ENCODE measurements at places on chromosomes 7 and 10.

- DNase-seq = no peak
These were observed 14.5 kb upstream of the PAX2 start for GRCh38 chr10:100730725-100731406.

GRCh38 chr10:60267802-60268201, 121.9 kb downstream of the ANK3 start:
- no peak for DNase-seq

DNA sequence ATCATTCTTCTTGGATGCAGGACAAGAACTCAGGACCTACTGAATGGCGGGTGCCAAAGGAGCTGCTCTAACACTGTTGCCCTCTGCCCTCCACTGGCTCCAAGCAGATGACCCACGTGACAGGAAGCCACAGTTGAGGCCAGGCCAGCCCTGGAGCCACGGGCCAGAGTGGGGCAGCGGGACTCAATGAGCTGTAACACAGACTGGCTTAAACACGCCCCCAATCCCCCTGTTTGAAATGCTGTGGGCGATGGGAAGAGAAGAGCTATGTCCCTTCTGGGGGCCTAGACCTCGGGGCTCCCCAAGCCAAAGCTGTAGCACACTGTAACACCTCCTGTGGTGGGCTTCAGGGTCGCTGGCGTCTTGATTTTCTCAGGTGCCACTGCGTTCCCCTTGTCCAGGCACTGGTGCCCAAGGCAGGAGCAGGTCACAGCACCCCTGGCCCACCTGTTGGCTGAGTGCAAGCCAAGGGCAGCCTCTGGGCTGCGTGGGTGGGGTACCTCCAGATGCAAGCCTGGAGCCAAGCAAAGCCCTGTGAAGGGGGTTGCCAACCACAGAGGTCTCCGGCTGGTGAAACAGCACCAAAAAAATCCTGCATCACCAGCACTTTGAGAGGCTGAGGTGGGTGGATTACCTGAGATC, 18.6 kb upstream of the ZMIZ2 start:
- DNase-seq = no peak

DNA sequence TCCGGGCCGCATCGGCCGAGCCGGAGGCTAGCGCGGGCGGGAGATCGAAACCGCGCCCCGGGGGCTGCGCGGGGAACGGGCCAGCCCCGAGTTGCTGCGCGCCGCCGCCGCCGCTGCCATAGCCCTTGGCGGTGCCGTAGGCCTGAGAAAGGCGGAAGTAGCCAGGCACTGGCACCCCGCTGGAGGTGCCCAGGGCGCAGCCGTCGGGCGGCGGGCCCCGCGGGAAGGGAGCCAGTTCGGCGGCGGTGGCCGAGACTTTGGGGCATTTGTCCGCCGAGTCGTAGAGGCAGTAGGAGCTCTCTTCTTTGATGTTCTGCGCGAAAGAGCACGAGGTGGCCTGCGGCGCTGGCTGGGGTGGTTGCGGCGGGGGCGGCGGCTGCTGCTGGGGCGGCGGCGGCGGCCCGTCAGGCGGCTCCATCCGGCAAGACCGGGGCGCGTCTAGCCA, 587 bp downstream of the HOXA10 start:
- DNase-seq = no peak

GRCh38 chr10:12158111-12158510, 28.6 kb downstream of the SEC61A2 start:
- no peak for DNase-seq

GRCh38 chr7:81482600-81483186, 287.2 kb downstream of the HGF start:
- DNase-seq = no peak

DNA sequence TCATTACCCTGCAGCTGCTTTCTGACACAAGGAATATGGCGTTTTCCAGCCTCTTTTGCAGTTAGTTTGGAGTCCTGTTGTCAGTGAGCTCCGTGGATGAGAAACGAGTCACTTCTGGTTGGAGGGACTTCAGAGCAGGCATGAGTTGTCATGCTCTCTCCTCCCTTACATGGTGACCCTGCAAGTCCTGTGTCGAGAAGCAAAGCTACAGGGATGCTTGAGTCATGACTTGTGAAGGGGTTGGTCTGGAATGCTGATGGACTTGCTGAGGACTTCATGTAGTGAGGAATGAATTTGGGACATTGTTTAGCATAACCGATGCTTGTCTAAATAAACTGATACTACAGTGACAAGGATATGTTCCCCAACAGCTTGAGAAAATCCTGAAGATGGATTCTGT, 108.8 kb downstream of the ADCYAP1R1 start:
- DNase-seq = no peak

GRCh38 chr10:96609510-96609909, 22.7 kb upstream of the TM9SF3 start:
- no peak for DNase-seq

DNA sequence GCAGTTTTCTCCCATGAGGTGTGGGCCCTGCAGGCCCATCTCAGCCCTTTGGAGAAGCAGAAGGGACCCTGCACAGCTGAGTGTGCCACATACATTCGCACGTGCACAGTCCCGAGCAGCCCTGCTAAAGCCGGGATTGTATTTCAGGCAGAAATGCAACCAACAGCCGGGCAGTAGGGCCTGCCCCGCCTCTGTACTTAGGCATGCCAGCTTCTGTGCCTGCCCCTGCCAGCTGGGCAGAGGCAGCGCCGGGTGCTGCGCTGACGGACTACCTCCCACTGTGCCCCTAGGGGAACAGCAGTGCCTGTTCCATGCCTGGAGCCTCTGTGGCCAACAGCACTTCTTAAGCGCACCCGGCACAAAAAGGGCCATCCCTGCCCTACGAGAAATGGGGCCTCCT, 170.3 kb downstream of the NEURL1 start:
- DNase-seq = no peak

- no peak for DNase-seq
These were observed 467.4 kb downstream of the TYW1 start for GRCh38 chr7:67463983-67464382.

GRCh38 chr10:113520690-113521474, 32.0 kb upstream of the HABP2 start:
- no peak for DNase-seq

GRCh38 chr10:3955955-3956617, 171.1 kb upstream of the KLF6 start:
- DNase-seq = no peak

- no peak for DNase-seq
These were observed 230.5 kb upstream of the TMEM229A start for GRCh38 chr7:124263232-124263827.

DNA sequence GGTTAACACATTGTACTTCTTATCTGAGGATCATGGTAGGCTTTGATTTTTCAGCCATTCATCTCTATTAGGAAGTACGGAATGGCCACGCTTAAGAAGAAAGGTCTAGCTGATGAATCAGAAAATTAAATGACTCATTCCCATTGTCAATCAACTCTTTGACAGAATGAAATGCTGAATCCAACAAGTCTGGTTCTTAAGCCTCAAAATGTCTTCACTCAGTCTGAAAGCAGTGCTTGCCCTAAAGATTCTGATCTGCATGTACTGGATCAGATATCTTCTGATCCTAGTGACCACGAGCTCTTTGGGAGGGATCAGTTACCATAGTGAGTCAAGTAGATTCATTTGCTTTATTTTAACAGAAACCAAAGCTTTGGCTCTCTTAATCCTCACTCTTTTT, 5.7 kb upstream of the CELF2 start:
- DNase-seq = no peak

DNA sequence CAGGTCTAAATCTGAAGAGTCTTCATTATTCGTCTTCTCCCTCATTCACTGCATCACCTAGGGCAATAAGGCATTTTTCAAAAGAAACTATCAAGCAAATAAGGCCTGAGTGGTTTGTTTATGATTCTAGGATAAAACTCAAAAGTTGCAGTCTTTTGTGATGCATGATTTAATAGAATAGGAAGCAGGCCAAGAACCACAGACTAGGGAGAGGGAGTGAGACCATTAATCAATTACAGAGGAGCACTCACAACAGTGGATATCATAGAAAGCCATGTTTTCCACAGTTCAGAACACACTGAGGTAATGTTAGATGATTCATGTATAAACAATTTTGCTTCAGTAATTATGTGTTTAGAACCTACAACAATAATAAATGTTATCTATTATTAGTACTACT, 87.8 kb upstream of the LRRTM3 start:
- no peak for DNase-seq

DNA sequence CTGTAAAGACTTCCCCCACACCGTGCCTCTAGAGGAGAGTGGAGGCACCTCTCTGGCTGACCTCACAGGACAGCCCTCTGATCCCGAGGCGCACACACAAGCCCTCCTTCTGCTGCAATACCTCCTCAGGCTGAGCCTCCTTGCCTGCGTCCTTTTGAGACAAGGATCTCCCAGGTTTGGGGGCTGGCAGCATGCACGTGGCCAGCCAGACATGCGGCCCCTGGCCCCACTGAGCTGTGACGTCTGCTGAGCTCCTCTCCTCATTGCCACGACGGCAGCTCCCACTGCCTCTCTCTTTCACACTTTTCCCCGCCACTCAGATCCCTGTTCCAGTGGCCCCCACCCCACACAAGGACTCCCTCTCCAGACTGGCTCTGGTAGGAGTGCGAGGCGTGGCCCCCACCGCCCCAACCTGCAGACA, 12.2 kb upstream of the DNAAF5 start:
- no peak for DNase-seq

GRCh38 chr10:3978761-3979160, 193.8 kb upstream of the KLF6 start:
- no peak for DNase-seq

GRCh38 chr7:41491308-41491707, 211.6 kb downstream of the INHBA start:
- DNase-seq = no peak

- no peak for DNase-seq
These were observed 15.5 kb upstream of the TNS3 start for GRCh38 chr7:47597379-47597778.

- no peak for DNase-seq
These were observed 637.6 kb upstream of the IGFBP3 start for GRCh38 chr7:46558482-46559193.

DNA sequence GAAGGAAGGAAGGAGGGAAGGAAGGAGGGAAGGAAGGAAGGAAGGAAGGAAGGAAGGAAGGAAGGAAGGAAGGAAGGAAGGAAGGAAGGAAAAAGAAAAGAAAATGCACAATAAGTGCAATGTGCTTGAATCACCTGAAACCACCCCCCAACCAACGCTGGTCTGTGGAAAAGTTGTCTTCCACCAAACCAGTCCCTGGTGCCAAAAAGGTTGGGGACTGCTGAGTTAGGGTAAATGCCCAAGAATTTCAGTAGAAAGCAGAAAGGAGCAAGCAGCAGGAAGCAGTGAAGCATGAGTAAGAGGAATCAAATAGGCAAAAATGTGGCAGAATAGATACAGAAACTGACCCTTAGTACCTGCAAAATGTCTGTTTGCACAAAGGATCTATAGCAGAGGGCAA, 137.2 kb downstream of the JCAD start:
- DNase-seq = no peak

DNA sequence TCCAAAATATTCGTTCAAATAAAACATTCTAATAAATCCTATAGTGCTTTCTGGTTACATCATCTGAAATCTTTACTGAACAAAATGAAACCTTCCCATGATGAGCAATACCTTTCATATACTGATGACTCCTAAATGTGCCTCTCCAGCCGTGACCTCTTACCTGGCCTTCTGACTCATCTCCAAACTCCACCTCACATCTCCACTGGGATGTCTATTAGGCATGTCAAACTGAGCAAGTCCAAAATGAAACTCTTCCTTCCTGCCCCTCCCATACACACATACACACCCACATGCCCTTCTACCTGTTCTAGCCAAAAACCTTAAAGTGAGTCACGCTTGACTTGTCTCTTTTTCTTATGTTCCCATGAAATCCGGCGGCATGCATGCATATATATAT, 22.9 kb downstream of the GSAP start:
- no peak for DNase-seq

GRCh38 chr10:63522995-63523394, 1.8 kb downstream of the REEP3 start:
- DNase-seq = no peak

GRCh38 chr7:50166997-50167965, 74.2 kb upstream of the ZPBP start:
- no peak for DNase-seq

DNA sequence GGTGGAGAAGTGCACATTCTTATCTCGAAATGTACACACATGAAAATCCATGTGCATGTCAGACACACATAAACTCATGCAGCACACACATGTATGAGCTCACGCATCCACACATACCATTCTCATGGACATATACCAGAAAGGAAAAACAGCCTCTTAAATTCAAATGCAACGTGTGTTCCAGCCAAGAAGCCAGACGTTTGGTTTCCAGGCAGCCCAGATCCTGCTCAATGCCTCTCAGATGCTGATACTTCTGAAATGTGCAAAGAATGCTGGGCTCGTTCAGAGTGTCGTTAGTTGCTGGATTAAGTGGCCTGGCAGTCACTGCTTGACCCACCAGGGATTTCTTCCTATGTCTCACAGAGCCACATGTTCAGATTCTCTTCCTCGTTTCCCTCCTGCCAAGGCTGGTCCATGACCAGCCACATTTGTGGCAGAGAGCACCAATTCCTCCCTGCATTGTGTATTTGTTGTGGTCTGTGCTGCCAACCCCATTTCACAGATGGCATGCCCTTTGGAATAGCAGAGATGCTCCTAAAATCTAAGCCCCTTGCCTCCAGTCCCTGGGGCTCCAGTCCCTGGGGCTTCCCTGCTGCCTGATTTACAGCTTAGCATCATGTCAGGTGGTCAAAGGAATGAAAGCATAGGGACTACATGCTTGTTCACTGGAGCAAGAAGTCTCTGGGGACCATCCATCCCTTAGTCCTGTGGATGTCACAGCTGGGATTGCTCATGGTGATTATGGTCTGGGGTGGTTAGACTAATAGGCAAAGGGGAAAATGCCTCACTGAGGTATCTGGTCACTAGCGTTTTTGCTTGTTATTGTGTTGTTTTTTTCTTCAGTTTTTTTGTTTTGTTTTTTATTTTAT, 426.6 kb downstream of the PLXNA4 start:
- DNase-seq = no peak

DNA sequence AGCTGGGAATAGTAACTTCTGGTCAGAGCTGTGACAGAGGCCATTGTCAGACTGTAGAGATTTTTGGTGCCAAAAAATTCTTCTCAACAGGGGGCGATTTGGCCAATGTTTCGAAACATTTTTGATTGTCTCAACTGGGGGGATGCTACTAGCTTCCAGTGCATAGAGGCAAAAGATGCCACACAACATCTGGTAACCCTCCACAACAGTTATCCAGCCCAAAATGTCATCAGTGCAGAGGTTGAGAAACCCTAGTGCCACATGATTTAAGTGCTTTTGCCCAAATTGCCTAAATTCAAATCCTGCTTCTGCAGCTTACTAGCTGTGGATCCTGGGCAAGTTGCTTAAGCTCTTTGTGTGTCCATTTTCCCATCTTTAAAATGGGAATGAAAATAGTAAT, 71.9 kb downstream of the FZD1 start:
- no peak for DNase-seq

All from cortex of kidney (tissue), 1 donor.